ENCODE measurements at places on chromosomes 4 and X.

- DNase-seq = no peak
Measured at GRCh38 chrX:120664081-120664480, 34.2 kb upstream of the C1GALT1C1 start.

GRCh38 chr4:5141802-5142201 is 90.5 kb downstream of the STK32B start:
- no peak for DNase-seq

GRCh38 chr4:73421708-73422457 is 14.1 kb upstream of the AFP start:
- no peak for DNase-seq

DNA sequence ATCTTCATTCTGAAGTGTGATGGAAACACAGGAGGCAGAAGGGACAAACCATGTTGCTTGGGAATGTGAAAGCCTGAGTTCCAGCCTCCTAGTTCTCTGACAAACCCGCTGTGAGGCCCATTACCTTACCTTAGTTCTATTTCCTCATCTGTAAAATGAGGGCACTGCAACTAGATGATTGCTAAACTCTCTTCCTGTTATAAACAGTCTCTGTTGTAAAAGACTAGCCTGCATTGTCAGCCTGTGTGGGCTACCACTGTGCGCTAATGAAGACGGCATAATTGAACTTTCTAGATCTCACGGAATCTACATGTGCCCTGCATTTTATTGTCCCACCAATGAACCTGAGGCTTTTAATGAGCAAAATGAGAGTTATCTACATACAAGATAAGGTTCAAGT is 147.2 kb downstream of the AFF2 start:
- no peak for DNase-seq

GRCh38 chr4:30642567-30642966 is 77.6 kb upstream of the PCDH7 start:
- no peak for DNase-seq

GRCh38 chr4:27366104-27366823 is 505.6 kb downstream of the STIM2 start:
- DNase-seq = no peak

DNA sequence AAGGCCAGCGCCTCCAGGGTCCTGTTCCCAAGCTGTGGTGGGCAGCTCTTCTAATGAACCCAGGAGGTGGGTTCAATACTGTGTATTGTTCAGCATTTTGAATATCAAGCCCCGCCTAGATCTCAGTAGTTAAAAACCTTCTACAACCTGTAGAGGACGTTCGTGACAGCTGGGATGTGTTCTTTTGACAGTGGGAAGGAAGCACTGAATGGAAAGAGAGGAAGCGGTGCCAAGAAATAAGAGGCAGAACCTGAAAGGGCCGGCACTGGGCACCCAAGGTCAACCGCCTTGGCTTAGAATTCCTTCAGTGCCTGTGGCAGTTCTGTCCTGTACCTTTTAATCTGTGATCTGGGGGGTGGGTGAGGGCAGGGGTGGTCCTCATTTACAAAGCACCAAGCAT is 73.1 kb downstream of the CC2D2A start:
- no peak for DNase-seq

DNA sequence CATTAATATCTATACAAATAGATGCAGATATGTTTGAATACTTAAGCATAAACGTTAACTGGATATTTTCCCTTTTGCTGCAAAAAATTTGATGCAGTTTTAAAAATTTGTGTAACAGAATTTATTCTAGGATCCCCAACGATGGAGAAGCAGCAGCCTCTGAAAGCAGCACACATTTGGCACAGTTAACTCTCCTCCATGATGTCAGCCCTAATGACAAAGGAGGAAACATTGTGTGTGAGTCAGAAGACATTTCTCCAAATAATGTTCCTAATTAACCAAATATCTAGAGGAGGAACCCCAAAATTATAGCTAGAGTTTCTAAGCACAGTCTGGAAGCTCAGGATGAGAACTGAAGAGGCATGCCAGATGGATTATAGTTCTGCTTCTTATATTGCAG is 281.9 kb upstream of the MAD2L1 start:
- no peak for DNase-seq

- DNase-seq = no peak
Measured at GRCh38 chr4:185885075-185885474, 73.1 kb upstream of the SORBS2 start.

DNA sequence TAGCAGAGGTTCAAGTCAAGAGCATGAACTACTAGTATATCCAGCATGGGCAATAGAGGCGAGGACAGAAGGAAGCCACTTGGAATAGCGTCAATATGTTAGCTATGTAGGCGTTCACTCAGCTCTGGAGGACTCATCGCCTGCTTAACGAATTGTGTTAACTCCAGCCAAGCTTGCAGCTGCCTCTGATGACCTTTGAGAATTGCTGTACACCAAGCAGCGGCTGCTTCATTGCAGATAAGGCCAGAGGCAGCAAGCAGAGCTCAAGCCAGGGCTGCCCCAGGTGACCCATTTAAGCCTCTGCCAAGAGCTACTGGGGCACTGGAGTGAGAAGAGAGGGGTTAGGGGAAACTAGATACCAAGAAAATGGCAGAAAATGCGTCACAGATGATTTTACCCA is 160.2 kb upstream of the IGFBP7 start:
- no peak for DNase-seq

DNA sequence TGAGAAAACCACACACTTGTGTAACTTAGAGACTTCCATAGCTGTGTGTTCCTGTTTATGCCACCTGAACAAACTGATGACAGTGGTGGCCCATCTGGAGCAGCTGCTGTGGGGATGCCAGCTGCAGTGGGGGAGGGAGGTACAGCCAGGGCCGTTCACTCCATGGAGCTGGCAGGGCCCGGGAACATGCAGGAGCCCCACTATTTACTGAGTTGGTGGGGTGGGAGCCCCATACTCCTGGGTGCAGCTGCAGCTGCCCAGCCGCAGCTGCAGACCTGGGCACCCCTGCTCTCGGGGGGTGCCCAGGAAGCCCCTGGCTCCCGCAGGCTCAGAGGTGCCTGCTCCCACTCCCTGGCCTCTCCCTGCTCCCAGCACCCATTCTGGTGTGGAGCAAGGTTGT is 398.6 kb upstream of the RASGEF1B start:
- DNase-seq = no peak

DNA sequence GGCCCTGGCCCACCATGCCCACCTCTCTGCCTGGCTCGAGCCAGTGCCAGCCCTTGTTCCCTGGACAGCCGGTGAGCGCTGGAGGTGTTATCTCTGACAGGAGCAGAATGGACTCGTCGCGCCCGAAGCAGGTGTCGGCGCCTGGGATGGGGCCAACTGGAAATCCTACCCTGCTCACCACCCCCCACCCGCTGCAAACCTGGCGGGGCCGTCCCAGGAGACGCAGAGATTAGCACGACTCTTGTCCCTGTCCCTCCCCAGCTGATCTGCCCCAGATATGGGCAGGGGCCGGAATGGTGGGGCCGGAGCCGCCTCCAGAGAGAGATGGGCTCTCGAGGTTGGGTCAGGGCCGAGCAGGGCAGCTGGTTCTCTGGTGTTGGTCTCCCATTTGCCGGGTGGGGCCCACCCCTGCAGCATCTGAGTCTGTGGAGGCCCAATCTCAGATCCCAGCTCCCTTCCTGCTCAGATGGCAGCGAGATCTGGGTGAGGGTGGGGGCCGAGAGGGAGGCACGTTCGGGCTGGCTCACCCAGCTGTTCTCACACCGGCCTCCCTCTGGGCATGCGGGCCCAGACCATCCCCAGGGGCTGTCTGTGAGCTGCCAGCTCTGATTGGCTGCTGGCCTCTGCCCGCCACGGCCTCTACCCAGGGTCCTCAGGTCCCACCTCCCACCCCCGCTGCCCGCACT is 20.1 kb upstream of the FGFR3 start:
- DNase-seq = no peak

DNA sequence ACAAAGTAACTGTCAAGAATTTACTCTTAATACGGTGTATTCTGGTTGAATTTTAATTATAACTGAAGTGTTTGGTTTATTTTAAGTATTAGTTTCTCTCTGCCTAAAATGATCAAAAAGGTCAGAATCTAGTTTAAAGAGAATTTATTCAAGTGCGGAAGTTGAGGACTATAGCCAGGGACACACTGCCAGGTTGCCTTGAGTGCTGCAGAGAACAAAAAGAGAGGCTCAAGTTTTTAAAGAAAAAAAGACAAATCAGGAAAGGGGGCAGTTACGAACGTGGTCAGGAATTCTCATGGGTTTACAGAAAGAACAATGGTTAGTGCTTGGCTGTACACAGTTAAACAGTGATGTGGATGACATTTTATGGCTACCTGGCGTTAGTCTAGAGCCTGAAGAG is 81.3 kb downstream of the SNX25 start:
- DNase-seq = no peak

DNA sequence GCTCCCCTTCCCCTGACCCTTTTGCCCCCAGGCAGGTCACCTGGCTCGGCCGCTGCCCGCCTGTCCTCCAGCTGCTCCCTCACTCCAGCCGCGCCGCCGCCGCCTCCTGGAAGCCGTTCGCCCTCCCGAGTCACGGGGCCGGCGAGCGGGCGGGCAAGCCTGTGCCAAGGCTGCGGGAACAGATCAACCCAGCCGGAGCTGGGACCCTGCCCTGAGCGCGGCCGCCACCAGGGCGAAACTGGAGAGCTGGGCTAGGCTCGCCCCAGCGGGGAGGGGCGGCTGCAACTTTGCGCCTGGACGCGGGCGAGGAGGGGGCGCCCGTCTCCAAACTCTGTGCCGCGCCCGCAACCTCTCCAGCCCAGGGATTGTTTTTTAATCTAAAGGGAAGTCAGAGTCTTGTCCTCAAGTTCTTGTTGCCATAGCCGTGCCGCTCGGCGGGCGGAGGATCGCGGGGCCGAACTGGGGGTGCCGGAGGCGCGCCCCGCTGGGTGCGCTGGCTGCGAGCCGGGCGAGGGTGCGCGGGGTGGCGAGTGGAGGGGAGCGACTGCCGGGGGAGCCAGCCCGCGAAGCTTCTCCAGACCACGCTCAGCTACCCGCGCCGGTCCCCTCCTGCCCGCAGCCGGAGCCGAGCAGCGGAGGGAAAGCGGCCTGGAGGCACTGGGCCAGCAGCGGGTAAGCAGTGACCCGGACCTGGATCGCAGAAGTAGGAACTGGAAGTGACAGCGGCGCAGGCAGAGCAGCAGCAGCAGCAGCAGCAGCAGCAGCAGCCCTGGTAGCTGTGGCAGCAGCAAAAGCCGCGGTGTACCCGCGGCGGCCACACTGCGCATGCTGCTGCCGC is 13.4 kb downstream of the ARHGEF6 start:
- no peak for DNase-seq

DNA sequence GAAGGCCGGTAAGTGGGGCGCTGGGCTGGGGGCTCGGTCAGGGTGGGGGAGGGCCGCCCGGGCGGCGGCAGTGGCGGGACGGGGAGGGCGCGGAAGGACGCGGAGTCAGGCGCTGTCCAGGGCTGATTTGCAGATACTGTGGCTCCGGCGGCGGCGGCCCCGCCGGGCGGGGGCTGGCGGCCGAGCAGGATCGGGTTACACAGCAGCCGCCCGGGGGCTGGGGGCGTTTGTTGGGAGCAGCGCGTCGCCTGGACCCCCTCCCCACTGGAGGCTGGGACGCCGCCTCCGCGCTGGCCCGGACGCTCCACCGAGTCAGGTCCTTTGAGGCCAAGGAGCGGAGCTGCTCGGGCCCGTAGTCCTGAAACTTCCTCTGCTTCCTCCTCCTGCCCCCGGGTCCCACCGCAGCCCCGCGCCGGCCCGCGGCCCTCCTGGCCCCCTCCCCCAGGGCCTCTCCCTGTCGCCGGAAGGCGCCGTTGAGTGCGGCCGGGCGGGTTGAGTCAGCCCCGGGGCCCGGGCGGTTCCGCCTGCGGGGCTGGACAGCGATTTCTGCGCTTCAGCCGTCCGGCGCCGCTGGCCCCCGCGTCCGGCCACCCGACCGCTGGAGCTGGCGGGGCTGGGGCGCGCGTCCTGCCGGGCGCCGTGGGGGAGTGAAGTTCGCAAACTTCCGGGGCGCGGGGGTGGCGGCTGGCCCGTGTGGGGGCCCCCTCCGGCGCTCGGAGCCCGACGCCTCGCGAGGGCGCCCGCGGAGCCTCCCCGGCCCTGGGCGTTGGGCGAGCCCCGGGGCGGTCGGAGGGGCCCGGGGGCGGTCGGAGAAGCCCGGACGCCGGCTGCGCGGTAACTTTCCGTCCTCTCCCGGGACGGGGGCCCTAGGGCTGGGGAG is 746 bp downstream of the REST start:
- no peak for DNase-seq

DNA sequence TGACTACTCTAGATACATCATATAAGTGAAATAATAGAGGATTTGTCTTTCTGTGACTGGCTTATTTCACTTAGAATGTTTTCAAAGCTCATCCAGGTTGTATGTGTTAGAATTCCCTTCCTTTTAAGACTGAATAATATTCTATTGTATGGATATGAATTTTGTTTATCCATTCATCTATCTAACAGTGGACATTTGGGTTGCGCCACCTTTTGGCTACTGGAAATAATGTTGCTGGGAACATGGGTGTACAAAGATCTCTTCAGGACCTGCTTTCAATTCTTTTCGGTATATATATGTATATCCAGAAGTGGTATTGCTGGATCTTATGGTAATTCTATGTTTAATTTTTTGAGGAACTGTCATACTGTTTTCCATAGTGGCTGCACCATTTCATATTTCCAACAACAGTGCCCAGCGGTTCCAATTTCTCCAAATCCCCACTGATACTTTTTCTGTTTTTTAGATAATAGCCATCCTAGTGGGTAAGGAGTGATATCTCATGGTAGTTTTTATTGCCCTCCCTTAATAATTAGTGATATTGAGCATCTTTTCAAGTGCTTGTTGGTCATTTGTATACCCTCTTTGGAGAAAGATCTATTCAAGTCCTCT is 3.4 kb upstream of the SCD5 start:
- DNase-seq = no peak

DNA sequence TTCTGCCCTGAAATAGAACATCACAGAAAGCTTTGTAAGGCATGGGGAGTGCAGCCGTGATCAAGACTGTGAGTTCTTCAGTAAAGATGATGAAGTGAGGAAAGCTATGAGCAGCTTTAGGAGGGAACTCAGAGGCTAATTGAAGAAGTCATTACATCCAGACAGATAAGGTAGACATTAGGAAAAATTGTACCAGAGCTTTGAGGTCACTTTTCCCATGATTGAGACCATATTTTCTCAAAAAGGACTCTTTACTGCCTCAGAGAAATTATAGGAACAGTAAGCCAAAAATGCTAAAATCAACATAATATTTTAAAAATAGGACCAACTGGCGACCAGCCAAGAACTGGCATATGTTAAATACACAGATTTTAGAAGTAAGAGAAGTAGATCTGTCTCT is 11.2 kb downstream of the CHST7 start:
- DNase-seq = no peak

DNA sequence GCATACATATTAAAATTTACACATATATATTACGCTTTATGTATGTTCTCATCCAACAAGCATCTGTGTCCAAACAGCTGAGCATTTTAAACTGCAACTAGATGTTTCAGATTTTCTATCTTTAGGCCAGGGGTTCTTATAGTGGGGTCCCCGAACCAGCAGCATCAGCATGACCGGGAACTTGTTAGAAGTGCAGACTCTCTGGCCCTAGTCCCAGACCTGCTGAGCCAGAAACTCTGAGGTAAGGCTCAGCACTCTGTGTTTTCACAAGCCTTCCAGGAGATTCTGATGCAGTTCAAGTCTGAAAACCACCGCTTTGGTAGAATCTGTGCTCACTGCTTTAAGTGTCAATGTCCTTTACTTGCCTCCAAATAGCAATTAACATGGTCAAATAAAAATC is 266.2 kb upstream of the CASK start:
- no peak for DNase-seq

- no peak for DNase-seq
Measured at GRCh38 chr4:36692586-36692985, 411.2 kb downstream of the DTHD1 start.

GRCh38 chrX:79371101-79371500 is 4.0 kb upstream of the ITM2A start:
- DNase-seq = no peak

Measured in SIG-M5 (cell line).